NCI-H2029 treated with DMSO at 0.1 percent for 48 hours (cell line): ENCODE measurements at places on chromosomes 6 and 20.

DNA sequence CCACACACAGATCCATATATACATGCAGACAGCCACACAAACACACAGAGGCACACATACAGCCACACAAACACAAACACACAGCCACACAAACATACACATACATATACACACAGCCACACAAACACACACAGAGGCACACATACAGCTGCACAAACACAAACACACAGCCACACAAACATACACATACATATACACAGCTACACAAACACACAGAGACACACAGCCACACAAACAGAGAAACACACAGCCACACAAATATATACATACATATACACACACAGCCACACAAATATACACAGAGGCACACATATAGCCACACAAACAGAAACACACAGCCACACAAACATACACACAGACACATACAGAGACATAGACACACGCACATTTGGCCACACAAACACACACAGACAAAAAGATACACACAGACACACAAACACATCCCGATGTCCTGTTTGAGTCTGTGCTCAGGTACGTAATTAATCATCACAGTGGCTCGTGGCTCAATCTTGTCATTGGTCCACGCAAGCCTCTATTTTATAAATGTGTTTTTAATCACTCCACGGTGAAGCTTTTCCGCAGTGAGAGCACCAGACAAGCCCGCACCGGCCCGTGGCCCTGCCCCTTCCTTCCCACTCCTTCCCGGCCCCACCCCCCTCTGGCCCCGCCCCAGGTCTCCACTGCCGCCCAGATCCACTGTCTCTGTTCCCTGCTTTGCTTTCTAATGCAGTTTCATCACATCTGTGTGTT, 135.3 kb downstream of the CDH4 start:
- DNase-seq = no peak

DNA sequence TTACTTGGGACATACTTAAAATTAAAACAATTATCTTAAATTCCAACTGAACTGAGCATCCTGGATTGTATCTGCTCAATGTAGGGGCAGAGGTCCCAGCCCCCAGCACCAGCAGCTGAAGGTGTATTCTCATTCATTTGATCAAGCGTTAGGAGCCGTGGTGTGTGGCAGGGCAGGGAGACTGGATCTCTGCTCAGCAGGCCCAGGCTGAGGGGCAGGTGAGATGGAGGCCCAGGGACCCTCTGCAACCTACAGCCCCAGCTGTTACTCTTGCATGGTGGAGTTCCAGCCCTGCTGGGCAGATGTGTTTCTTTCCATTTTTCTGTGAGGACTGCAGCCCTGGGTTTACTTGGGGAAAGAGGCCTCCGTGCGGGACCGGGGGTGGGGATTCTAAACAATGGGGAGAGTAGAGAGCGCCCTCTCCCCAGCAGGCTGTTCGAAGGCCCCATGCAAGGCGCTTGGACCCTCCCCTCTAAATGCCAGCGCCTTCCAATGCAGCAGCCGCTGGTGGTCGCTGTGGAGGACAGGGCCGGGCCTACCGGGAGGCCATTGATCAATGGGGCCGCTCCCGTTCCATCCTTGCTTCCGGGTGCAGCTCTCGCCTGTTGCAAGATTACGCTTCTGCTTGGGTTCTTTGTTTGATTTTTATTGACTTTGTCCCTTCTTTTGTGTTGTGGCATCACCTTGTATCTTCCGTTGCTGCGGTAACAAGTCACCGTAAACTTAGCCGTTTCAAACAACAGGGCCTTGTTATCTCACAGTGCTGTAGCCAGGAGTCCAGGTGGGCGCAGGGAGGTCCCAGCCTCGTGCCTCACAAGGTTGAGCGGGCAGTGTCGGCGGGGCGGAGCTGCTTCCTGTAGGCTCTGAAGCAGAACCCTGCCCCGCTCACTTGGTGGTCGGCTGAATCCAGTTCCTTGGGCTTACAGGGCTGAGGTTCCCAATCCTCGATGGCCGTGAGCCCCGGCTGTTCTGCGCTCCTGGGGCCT, 134.8 kb upstream of the PHACTR3 start:
- DNase-seq = no peak

- DNase-seq = peak; percentile 56
These were observed 12.8 kb upstream of the ILRUN start for GRCh38 chr6:34709386-34709785.

GRCh38 chr20:15036948-15037347, 699.5 kb upstream of the FLRT3 start:
- DNase-seq = no peak

- DNase-seq = peak; percentile 50
These were observed 89.7 kb downstream of the LY86 start for GRCh38 chr6:6678185-6678671.

DNA sequence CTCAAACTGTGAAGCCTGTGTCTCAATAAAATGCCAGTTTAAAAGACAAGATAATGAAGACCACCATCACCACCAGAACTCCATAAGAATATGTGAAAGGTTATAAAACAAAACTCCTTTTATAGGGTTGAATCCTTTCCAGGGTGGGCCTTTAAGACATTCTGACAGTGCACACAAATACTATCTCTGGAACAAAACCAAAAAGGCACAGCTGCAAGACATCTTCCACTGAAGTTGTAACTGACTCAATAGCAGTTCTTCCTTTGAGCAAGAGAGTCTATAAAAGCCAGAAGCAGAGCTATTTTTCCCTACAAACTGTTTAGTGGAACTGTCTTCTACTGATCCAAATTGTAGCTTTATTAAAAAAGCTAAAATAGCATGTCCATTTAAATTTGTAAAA, 81.6 kb downstream of the EPB41L2 start:
- DNase-seq = no peak

DNA sequence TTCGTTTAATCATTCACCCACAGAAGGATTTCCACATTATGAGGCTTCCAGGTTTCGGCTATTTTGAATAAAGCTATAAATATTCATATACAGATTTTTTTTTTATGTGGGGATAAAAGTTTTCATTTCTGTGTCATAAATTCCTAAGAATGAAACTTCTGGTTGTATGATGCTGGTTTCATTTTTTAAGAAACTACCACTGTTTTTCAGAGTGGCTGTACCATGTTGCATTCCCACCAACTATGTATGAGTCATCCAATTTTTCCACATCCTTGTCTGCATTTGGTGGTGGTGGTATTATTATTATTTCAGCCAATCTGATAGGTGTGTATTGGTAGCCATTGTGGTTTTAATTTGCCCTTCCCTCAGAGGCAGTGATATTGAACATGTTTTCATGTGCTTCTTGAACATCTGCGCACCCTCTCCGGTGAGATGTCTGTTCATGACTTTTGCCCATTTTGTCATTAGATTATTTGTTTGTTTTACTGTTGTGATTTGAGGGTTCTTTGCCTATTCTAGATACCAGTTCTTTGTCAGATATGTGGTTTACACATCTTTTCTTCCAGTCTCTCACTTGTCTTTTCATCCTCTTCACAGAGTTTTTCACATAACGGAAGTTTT, 75.5 kb downstream of the DOK5 start:
- DNase-seq = no peak

- DNase-seq = peak; percentile 41
These were observed 6.8 kb downstream of the NOX3 start for GRCh38 chr6:155448668-155449449.

DNA sequence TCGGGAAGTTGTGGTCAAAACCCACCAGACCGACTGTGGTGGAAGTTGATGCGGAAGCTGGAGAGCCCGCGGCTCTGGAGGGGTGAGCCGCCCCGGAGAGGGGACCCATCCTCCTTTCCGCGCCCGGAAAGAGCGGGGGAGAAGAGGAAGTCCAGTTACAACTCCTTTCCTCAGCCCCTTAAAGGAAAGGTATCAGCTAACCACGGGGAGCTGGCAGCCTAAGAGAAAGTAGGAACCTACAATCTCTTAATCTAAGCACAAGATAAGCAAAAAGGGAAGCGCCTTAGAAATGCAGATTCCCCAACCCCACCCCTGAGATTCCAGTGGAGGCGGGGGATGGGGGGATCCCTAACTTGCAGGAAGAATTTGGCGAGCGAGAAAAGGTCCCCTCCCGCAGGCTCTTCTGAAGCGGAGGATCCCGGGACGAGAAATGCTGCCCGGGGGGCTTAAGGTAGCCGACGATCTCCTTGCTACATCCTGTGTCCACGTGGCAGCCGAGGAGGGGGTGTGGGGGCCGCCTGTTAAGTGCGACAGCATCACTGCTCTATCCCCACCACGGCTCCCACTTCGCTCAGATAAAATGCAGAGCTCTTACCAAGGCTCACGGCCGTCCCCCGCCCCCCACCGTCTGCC, 87.5 kb downstream of the ZFP64 start:
- no peak for DNase-seq

DNA sequence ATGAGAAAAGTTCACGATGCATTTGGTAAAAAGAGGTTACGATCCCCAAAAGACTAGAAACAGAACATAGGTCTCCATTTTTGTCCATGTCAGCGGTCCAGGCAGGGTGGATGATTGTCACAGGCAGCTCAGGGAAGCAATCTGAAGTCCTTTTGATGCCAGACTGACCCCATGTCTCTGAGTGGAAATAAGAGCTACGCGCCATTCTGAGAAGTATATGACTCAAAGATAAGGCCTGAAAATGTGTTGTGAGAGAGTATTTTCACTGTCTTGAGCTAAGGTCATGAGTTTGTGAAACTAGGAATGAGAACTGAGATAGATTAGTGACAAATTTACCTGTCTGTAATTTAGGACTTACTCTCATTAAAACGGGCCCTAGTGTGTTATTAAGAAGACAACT, 69.5 kb downstream of the LYRM4 start:
- no peak for DNase-seq

GRCh38 chr20:63132715-63133471, 83.0 kb downstream of the YTHDF1 start:
- DNase-seq = no peak

GRCh38 chr6:110036408-110037302, 58.5 kb downstream of the GPR6 start:
- DNase-seq = no peak

GRCh38 chr20:23776067-23776771, 25.5 kb upstream of the CST1 start:
- no peak for DNase-seq

DNA sequence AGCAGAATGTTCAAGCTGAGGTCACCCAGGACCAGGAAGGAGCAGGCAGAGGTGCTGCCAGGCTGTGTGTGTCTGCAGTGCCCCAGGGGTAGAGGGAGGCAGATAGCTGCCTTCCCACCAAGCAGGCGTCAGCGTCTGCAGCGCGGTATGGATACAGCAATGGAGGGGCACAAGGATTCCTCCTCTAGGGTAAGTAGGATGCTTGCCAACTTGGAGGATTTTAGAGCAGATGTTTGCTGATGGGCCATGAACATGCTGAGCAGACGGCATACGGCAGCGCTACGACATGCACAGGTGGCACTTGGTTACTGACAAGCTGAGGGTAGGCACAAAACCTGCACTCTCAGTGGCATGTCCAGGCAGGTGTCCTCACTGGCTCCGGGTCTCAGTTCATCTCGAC, 48.1 kb downstream of the PSMG4 start:
- DNase-seq = peak; percentile 46

DNA sequence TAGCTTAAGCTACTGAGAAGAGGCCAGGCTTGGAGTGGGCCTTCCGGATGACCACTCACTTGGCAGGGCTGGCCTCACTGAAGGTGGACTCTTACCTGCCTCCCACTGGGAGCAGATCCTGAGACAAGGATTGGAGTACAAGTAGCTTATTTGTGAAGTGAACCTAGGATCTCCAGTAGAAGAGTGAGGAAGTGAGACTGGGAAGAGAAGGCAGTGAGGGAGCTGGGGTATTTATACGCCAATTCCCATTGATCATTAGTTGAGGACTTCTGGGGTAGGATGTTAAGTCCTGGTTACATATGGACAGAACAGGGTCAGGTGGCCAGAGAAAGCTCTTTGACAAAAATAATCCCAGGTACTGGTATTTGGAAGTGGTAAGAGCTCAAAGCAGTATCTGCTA, 32.3 kb upstream of the RNF24 start:
- DNase-seq = no peak

DNA sequence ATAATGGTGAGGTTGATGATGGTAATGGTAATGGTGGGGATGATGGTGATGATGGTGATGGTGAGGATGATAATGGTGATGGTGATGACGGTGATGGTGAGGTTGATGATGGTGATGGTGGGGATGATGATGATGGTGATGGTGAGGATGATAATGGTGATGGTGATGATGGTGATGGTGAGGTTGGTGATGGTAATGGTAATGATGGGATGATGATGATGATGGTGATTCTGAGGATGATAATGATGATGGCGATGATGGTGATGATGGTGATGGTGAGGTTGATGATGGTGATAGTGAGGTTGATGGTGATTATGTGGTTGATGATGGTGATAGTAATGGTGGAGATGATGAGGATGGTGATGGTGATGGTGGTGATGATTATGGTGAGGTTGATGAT, 9.7 kb downstream of the BPI start:
- DNase-seq = no peak

DNA sequence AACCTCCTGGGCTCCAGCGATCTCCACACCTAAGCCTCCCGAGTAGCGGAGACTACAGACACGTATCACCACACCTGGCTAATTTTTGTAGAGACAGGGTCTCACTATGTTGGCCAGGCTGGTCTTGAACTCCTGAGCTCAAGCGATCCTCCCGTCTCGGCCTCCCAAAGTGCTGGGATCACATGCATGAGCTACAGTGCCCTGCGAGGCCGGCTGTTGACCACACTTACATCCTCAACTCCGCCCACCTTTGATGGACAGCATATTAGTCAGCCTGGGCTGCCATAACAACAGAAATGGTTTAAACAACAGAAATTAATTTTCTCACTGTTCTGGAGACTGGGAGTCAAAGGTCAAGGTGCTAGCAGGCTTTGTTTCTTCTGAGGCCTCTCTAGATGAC, 107.7 kb downstream of the JPH2 start:
- no peak for DNase-seq

DNA sequence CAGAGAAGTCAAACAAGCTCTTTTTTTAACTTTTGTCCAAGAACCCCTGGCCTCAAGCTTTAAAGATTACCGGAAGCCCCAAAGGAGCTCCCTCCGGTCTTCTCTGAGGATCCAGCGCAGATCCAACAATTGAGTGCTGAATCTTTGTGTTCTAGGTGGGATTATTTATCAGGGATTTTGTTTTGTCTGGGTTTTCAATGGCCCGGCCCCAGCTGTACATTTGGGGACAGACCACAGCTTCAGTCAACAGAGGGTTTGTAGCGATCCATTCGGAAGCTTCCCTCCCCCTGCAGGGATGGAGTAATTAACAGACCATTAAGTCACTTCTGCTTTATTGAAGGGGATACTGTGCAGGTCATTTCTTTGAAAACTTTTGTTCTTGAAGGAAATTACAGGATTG, 7.8 kb downstream of the OLIG3 start:
- DNase-seq = no peak

GRCh38 chr6:108476847-108477430, 83.8 kb upstream of the FOXO3 start:
- no peak for DNase-seq

GRCh38 chr6:61192610-61193009, 1093.4 kb downstream of the KHDRBS2 start:
- DNase-seq = no peak

GRCh38 chr6:165055231-165055630, 254.2 kb downstream of the C6orf118 start:
- no peak for DNase-seq
